GM23248 (cell line): ENCODE measurements at places on chromosomes 3 and 15. TPM values are rescaled to one million over a fixed set of nuclear protein-coding genes. Genes with fewer than 3 reads are reported as not detected.

The GOLGA6L4 gene
- 1.4 and 1.5 TPM in 2 replicates for polyA plus RNA-seq

The MINAR1 gene
- 0.25 and 0.28 TPM in 2 replicates for polyA plus RNA-seq

The KBTBD8 gene
- 0.26 and 1.1 TPM in 2 replicates for polyA plus RNA-seq

The BOC gene
- polyA plus RNA-seq, result 20.8 and 21.6 TPM in 2 replicates

The MAP1A gene
- 30.3 and 31.5 TPM in 2 replicates for polyA plus RNA-seq

The PROK2 gene
- not detected in 2 replicates for polyA plus RNA-seq
